NCI-H146 (cell line): ENCODE measurements at places on chromosomes 11 and 22.

GRCh38 chr11:74185285-74185684 is 14.2 kb downstream of the PPME1 start:
- DNase-seq: no peak

DNA sequence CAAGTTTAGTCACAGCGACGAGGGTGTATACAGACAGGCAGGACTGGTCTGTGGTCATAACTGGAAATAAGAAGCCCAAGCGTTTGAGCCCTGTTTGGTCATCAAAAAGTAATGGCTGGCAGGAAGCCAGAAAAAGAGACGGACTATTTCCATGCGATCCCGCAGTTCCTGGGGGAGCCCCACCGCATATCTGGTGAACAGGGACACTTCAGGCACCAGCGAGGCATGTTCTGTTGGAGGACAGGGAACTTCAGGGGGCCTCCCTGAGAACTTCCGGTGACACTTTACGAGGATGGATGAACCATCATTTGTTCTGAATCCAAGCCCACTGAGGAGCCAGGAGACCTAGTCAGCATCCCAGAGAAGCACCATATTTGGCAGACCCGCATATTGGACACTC is 29.7 kb upstream of the TRIM29 start:
- no peak for DNase-seq

GRCh38 chr11:38159038-38159437 is 1561.0 kb upstream of the RAG2 start:
- no peak for DNase-seq

- DNase-seq: no peak
These were observed 47.8 kb upstream of the SERPIND1 start for GRCh38 chr22:20725987-20726558.

DNA sequence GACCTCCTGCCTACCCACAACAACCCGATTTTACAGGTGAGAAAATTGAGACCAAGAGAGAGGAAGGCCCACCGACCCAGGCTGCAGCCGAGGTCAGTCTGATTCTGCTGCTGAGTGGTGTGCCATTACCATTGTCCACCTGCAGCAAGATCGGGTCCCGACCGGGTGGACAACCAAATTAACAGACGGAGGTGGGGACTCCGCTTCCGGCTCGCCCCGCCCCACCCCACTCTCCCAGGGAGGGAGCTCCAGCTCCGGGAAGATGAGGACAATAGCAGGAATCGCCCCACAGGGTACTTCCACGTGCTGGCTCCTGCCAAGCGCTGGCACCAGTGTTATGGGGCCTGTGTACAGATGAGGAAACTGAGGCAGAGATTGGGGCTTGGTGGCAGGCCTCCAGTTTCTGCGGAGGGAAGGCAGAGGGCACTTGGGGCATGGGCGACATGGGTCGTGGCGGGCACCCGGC is 425 bp upstream of the KDELR3 start:
- DNase-seq: peak; percentile 21

GRCh38 chr22:17912945-17913721 is 111.2 kb downstream of the MICAL3 start:
- DNase-seq: no peak

DNA sequence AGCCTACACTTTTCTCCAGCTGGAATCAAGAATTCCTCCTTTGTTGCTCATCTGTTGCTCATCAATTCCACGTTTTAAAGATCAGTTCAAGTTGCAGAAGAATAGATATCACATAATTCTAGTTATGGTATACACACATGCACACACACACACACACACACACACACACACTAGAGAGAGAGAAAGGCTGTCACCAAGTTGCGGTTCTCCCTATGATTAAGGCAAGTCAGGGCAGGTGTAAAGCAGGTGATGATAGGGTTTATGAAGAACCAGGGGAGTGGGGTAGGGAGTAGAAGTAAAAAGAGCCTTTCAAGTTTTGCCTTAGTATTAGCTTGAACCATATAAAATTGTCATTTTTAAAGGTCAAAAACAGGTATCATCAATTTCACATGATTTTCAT is 31.7 kb upstream of the TMPRSS4 start:
- peak; percentile 55 for DNase-seq

GRCh38 chr11:85821636-85822035 is 10.7 kb upstream of the SYTL2 start:
- DNase-seq: no peak

- no peak for DNase-seq
These were observed 111.2 kb upstream of the FGF3 start for GRCh38 chr11:69930081-69931059.

DNA sequence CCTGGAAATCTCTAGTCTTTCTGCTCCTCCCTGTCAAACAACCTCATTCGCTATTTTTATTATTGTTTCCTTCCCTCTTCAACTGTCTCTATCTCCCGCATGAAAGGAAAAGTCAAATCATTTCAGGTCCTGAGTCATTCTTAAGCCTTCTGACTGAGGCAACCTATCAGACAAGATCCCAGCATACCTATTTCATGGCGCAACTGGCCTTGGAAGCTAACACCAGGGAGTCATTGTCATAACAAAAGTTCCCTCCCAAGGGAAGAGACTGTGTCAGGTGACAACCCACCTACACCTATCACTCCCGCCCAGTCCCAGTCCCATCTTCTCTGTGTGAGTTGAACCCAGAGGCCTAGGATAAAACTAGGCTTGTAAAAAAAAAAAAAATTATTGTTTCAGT is 10.2 kb upstream of the ARHGAP42 start:
- no peak for DNase-seq

- no peak for DNase-seq
These were observed 20.8 kb upstream of the LMO2 start for GRCh38 chr11:33912405-33913361.

DNA sequence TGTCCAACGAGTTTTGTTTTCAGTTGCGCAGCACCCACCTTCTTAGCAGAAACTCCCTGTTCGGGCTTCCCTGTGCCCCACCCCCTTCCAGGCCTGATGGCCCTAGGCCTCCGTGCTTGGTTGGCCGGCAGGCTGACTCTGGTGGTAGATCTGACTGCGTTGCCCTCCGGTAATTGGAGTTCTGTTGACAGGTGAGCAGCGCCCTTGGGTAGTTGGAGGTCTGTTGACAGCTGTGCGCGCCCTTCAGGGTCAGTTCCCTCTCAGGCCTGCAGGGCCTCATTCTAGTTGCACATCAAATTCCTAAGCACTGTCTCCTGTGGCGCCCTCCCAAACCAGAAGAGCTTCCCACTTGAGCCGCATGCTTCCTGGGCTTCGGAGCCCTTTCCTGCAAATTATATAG is 776 bp downstream of the DGCR6 start:
- DNase-seq: no peak

DNA sequence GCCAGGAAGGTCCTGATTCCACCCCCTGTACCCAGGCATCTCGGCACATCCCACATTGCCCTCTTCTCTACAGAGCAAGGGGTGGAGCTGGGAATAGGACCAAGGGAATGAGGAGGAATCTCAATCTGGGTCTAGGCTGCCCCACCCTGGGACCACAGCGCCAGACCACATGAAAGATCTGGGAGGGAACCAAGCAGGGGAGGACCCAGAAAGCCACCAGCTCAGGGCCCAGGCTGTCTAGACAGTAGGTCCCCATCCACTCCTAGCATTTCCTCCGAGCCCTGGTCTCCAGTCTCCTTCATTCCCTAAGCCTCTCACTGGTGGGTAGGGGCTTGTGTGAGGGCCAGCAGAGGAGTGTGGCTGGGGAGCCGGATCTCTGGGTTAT is 11.6 kb downstream of the PHLDB1 start:
- DNase-seq: no peak

DNA sequence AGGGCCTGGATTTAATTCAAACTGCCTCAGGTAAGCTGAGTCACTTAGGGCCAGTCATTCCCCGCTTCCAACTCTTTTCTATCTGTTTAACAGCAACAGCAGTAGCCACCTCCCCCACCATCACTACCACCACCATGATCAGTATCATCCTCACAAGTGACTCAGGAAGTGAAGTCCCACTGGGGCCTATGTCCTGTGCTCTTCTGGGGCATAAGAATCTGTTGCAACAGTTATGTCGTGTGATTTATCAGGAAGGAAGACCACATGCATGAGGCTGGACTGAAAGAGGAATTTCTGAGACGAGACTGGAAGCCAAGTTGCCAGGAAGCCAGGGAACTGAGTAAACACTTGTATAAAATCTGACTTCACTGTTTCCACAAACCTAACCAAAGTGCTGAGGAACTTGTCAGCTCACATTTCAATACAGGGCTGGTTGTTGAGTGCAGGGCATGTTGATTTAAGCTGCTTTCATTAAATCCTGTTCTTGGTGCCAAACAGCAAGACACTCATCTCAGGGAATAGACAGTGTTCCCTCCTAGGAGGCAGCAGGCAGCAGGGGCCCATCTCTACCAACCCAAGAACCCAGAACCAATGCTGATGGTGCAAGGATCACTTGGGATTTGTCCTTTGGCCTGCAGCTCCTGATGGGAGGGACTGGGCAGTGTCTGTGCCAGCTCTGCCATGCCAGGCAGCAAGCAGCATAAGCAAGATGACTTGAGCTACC is 226.7 kb upstream of the NARS2 start:
- DNase-seq: no peak

GRCh38 chr11:120235024-120235628 is 4.8 kb upstream of the POU2F3 start:
- DNase-seq: peak; percentile 68

- DNase-seq: no peak
These were observed 915.6 kb downstream of the TBC1D22A start for GRCh38 chr22:47678048-47678447.

- DNase-seq: no peak
These were observed 399.2 kb downstream of the TBC1D22A start for GRCh38 chr22:47161631-47162030.

DNA sequence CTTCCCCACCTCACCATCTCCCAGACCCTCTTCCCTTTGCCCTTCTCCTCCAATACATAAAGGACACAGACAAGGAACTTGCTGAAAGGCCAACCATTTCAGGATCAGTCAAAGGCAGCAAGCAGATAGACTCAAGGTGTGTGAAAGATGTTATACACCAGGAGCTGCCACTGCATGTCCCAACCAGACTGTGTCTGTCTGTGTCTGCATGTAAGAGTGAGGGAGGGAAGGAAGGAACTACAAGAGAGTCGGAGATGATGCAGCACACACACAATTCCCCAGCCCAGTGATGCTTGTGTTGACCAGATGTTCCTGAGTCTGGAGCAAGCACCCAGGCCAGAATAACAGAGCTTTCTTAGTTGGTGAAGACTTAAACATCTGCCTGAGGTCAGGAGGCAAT is 58.2 kb downstream of the TIMP3 start:
- no peak for DNase-seq

DNA sequence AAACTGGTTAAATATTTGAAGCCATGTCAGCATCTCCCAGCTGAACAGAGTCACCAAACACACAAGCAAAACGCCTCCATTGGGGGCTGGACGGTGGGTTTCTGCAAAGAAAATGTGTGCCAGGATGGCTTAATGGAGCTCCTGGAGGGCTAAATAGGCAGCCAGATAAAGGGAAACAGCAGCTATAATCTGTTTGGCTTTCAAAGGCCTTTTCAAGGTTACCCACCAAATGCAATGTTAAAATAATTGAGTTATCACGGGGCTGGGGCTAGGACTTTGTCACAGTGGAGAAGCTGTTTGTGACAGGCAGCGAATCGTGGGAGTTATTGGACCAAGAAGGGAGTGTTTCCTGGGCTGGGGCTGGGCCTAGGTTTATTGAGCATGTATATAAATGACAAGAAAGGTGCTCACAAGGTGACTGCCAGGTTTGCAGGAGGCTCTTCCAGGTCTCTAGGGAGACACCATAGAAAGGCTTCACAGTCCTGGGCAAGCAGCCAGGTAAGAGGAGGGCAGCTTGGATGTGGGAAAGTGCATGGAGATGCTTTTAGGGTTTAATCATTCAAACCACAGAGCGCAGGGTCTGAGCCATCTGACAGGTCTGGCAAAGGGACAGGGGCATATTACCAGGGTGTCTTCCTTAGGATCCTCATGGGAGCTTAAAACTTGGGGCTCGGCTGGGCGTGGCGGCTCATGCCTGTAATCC is 28.3 kb downstream of the GRIK4 start:
- no peak for DNase-seq

GRCh38 chr22:40578171-40578570 is 58.3 kb downstream of the MRTFA start:
- DNase-seq: no peak

DNA sequence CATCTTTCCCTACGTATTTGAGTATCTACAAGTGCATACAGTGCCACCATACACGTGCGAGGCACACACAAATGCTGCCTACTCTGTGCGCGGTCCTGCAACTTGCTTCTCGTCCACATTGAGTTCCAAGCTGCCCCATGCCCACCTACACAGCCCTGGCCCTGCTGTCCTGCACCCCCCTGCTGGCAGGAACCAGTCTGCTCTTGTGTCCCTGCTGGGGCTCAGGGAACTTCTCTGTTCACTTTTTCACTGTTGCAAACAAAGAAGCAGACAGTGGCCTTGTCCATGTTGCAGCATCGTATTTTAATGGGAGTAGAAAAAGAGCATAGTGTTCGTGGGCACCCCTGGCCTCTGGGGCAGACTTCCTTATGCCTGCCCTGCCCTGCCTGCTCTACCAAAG is 14.0 kb downstream of the CPT1A start:
- DNase-seq: no peak

- DNase-seq: no peak
These were observed 65.9 kb downstream of the TRMU start for GRCh38 chr22:46401370-46401769.

DNA sequence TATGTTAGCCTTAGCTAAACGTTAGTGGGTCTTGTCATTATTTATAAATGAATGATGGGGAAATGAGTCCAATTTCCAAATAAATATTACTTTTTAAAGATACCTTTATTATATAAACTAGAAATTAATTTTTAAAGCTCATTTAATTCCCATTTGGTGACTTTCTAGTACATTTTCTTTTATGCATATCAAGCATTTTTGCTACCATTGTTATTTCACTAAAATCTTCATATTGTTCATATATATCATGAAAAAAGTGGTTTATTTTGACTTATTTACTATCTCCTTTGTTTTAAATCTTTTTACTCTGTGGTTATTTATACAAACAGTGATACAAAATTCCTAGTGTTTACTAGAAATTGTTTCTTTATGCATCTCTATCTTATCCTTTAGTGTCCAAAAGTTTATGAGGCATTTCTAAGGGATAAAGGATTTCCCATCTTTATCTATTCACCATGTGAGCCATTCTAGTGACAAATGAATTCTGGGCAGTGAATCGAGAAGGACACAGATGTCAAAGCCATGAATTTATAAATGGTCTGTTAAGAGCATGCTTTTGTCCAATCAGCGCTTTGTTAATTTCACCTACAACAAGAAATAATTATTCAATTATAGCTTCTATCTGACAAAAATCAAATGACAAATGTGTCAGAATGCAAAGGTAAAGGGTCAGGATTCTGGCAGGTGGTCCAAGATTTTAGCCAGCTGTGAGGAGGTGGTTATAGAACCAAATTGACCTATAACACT is 70.6 kb downstream of the PRMT3 start:
- DNase-seq: no peak

DNA sequence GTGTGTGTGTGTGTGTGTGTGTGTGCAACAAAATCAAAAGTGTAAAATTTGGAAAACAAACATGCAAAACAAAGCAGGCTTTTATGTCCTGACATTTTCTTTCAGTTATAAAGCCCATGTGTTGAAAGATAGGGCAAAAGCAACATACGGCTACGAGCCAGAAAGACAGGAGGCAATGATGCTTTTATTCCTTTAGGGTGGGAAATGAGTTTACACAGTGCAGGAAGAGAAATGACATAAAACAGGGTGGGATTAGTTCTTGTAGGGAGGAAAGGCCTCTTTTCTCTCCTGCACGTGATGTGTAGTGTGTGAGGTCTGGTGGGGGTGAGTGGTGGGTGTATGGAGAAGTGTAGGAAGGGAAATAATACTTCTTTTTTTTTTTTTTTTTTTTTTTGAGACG is 29.4 kb downstream of the IL18 start:
- DNase-seq: no peak
